NCI-H774 (cell line): ENCODE measurements at places on chromosomes 13 and 19.

DNA sequence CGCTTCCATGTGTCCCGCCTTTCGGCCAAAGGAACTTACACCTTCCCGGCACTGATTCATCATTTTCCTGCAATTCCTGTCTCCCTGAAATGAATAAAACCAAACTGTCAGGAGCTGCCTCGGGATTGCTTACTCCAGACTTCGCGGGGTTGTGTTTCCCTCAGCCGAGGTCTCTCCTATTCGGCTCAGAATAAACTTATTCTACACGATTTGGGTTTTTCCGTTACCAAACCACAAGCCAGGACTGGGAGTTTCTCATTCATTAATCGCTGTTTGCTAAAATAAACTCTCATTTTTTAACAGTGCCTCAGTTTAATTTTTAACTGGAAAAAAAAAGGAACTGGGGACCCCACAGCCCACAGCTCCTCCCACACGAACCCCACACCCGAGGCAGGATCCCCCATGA is 667 bp downstream of the ZNF878 start:
- DNase-seq: no peak

GRCh38 chr13:39020853-39021462 is 16.9 kb downstream of the PROSER1 start:
- DNase-seq: peak; percentile 8

- DNase-seq: no peak
Observed at GRCh38 chr19:11479090-11479897, 1.6 kb downstream of the ELAVL3 start.

- DNase-seq: no peak
Observed at GRCh38 chr13:80235967-80236302, 105.0 kb downstream of the SPRY2 start.

DNA sequence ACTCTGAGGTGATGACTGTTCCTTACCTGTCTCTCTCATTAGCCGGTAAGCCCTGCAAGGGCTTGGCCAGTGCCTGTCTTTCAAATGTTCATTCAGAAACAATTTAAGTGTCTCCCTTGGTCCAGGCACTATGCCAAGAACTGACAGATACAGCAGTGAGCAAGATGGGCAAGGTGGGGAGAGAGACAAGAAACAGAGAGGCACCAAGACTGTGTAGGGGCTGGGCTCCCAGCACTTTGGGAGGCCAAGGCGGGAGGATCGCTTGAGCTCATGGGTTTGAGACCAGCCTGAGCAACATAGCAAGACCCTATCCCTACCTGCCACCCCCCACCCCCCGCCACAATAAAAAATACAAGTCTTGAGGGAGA is 1.3 kb upstream of the CCNE1 start:
- DNase-seq: no peak

DNA sequence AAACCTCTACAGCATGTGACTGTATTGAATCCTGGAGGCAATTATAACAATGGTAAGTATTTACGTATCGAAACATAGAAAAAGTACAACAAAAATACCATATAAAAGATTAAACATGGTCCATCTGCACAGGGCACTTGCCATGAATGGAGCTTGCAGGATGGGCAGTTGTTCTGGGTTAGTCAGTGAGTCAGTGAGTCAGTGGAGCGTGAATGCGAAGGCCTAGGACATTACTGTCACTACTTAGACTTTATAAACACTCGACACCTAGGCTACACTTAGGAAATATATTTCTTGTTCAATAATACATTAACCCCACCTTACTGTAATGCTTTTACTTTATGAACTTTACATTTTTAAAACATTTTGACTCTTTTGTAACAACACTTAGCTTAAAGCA is 35.6 kb upstream of the TMTC4 start:
- DNase-seq: no peak

- DNase-seq: no peak
Observed at GRCh38 chr19:13176345-13176744, 26.1 kb downstream of the IER2 start.

GRCh38 chr13:112719016-112719415 is 29.2 kb downstream of the ATP11A start:
- no peak for DNase-seq

- no peak for DNase-seq
Observed at GRCh38 chr13:76634431-76635191, 251.6 kb downstream of the KCTD12 start.

- DNase-seq: no peak
Observed at GRCh38 chr19:12825254-12826131, 8.9 kb downstream of the RTBDN start.
